ENCODE measurements at places on chromosomes 13 and 19.

GRCh38 chr19:31943191-31943661, 402.2 kb upstream of the ZNF507 start:
- no peak for DNase-seq

DNA sequence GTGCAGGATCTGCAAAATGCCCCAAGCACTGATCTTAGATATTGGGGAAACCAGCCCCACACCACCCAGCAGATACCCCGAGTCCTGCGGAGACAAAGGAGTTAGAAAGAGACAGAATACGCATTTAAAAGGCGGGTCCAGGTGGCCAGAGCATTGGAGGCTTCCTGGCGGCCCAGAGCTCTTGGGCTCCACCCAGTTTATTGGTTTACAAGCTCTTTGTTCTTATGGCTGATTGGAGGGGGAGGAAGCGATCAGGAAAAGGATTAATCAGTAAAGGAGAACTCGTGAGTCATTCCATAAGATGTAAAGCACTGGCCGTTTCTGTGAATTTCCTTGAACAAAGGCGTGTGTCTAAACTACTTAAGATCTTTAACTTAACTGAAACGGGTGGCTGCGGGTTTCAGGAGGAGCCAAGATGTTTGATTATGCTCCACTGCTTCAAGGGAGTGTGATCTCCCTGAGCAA, 926 bp downstream of the ZNF587 start:
- DNase-seq = no peak

- no peak for DNase-seq
These were observed 6.7 kb upstream of the PCDH17 start for GRCh38 chr13:57624565-57625435.

GRCh38 chr13:44506719-44507118, 69.4 kb downstream of the TSC22D1 start:
- no peak for DNase-seq

DNA sequence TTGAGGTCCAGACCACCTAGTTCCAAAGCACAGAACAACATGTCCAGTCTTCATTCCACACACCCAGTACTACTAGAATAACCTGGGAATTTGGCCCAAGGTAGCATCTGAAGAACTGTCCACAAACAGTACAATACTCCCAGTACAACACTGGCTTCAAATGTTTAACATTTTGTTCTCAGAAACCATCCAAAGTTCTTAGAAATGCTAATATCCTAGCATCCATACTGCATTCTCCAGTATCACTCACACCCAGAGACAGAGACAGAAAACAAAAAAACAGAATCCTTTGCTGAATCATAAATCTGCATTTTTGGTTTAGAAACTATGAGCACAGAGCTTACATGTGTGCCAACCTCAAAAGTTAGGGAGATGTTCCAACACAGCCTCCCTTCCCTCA, 490.8 kb downstream of the FOXO1 start:
- DNase-seq = no peak

GRCh38 chr13:24083722-24084421, 76.6 kb upstream of the SPATA13 start:
- no peak for DNase-seq

GRCh38 chr13:106089261-106089980, 446.0 kb downstream of the EFNB2 start:
- no peak for DNase-seq

DNA sequence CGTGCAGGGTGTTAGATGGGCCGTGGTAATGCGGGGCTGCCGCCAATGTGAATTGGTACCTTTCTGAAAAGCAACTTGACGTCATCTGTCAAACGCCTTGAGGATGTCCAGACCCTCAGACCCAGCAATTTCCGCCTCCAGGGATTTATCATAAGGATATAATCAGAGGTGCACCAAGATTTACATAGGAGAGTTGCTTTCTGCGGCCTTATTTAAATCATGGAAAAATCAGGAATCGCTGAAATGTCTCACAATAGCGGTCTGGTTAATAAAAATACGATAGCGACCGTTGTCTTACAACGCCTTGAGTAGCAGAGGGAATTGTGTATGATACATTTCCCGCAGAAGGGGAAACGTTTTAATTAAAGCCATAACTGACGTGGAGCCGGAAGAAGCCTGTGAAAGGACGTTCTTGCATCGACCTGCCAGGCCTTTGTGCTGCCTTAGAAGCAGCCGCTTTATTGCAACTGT, 32.3 kb upstream of the NDUFS7 start:
- no peak for DNase-seq
